ENCODE measurements at places on chromosomes 3 and 15.

DNA sequence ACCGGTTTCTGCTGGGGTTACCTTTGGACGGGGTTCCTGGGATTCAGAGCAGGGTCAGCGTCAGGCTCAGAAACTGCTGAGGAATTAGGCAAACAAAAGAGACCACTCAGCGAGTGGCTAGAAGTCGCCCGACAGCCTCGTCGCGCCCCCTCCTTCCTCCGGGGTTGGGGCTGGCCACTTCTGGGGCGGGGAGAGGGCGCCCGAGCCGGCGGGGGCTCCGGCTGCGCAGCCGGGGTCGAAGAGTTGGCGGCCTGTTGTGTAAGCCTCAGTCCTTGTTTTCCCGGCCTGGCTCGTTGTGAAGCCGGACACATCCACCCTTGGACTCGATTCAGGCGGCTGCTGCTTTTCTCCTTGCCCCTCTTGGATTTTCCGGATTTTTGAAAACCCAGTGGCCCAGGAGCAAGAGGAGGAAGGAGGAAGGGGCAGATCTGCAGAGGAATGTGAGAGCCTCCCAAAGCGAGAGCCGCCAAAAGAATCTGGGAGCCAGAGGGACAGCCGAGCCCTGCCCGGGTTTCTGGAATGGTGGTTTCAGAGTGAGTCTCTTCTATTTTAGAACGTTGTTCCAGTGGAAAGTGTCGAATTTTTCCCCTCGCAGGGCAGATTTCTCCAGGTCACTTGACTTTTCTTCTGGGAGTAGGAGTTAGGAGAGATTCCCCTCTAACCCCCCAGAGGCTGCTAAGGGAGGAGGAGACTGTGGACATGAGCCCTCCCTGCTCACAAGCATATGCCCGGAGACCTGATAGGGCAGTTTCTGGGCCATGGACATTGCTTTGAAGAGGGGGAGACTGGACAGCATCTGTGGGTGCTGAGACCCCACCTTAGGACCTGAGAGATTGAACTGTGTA, 666 bp downstream of the SNX33 start:
- no peak for DNase-seq

GRCh38 chr3:191235331-191236314, 36.6 kb downstream of the OSTN start:
- no peak for DNase-seq

DNA sequence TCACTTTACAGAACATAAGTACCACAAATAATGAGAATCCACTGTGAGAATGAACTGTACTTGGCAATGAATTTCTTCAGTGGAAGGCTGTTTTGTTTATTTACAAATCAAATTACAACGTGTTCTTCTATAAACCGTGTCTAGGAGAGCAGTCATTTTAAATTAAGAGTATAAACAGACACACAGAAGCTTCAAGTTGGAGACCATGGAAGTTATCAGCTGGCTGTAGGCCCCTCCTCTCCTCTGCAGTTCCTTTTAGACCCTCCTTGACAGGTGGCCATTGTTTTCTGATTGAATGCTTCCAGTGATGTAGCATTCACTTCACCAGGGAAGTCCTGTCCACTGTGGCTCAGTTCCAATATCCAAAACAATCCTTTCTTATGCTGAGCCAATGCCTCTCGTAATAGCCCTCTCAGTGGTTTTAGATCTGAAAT, 7.3 kb upstream of the MAPK6 start:
- DNase-seq: peak; percentile 68

GRCh38 chr3:46365737-46366524, 4.8 kb upstream of the CCR5 start:
- no peak for DNase-seq

GRCh38 chr15:85825719-85826118, 31.0 kb upstream of the KLHL25 start:
- DNase-seq: peak; percentile 3

DNA sequence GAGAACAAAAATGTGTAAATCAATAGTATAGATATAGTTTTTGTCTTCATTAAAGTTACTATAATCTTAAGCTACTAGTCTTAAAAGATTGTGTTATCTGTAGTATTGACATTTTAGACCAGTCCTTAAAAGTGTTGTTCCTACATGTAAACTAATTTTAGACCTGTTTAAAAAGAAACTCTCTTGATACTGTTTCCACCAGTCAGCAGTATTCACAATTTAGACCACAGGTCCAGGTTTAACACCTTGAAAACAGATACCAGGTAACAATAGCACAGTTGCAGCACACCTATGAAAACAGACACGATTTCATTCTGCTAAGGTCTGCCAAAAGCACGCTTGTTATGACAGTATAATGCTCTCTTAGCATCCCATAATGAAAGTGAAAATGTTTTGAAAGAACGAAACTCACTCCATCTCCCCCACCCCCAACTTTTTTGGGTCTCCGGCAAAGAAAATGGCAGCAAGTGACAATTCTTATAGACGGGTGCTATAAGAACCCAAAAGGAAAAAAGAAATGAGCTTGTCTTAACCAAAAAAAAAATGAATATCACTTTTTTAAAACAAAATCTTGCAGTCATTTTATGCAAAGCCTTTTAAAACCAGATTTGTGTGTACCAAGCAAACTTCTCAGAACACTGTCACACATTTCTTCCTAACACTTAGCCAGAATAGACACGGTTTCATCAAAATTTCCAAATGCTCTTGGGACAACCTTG, 1.6 kb downstream of the EIF4E3 start:
- DNase-seq: no peak

GRCh38 chr3:129211345-129211744, 27.6 kb upstream of the CNBP start:
- DNase-seq: no peak

DNA sequence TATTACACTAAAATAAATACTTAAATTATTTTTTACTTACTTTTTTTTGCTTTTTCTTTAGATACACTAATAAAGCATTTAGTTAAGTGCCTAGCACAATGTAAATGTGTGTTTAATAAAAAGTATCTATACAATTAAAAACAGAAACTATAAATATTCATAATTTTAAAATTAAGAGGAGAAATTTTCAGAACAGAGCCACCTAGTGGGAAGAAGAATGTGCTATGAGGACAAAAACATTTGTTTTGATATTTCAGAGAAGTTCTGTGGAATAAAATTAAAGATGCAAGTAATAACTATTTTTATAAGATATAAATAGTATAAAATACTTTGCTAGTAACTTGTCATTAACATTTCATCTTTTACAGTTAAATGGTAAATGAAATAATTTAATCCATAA, 33.6 kb upstream of the PLSCR5 start:
- DNase-seq: no peak

- no peak for DNase-seq
Observed at GRCh38 chr3:78995087-78995486, 772.7 kb downstream of the ROBO1 start.

DNA sequence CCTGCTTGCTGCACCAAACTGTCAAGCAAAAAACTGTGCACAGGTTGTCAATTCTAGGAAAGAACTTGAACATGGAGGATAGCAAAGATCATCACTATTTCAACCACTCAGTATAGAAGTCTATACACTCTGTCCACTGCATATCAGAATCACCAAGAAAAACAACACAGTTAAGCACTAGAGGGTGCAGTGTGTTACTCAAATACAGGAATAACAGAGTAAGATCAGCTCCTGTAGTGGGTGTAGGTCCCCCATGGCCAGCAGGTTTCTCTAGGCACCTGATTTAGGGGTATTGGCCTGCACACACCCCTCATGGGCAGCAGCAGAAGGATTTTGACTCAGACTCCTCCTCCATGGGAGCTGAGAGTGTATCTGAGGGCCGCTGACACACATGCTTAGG, 464.1 kb downstream of the EPHA6 start:
- no peak for DNase-seq

DNA sequence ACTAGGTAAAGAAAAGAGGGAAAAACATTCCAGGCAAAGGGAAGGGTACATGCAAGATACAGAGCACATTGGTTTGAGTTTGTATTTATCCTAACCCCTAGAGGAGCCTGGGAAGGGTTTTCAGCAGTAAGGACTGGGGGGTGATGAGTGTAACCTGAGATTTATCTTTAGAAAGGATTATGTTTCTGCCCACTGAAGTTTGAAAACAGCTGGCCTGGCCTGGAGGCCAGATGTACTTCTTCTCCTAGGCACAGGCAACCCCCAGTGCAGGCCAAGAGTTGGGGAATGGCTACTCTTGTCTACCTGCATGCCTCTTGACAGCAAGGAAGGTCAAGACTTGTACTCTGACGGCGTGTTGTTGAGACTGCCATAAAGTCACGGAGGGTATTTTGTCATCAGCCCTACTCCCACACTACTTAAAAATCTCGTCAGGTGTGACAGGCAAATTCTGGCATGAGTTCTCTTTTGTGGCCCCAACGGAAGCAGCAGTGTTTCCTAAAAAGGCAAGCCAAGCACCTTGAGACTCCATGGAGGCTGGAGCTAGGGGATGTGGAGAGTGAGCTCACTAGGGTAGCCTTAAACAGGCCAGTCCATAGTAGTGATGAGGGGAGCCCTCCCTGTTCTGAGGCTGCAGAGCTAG, 241.5 kb upstream of the WNT5A start:
- DNase-seq: no peak

- DNase-seq: no peak
Observed at GRCh38 chr3:123685780-123686179, 100.9 kb upstream of the HACD2 start.

DNA sequence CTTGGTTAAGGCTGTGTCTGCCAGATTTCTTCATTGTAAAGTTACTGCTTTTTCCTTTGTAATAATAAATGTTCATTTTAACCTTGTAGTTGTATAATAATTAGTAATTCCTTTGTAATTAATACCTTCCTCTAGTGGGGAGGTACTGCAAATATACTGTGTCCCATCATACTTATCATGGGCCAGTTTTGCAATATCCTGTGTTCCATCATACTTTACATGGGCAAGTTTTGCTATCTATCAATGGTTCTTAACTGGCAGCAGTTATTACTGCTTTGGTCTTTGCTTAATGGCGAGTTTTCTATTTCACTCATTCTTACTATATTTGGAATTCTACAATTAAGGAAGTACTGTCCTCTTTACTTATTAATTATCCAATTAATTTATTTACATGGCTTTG, 10.6 kb downstream of the ATP2C1 start:
- no peak for DNase-seq

DNA sequence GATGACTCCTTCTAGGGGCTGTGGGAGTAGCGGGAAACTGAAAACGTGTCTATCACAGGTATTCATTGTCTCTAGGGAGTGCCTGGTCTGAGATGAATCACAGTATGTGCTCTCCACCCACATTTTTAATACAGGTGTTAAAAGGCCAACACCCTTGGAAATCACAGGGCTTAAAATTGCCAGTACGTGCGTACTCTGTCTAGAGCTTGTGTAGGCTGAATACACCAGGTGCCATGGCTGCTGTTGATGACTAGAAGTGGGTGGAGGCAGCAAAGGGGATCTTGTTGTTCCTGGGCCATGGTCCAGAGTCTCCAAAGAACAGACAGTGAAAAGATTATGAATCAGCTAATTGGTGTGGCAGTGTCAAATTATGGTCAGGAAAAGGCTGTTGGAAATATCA, 35.1 kb upstream of the P3H2 start:
- DNase-seq: no peak

- no peak for DNase-seq
Observed at GRCh38 chr3:175486255-175486654, 627.1 kb downstream of the NAALADL2 start.

Data from NCI-H345 (cell line).